ENCODE measurements at places on chromosomes 1 and 21.

DNA sequence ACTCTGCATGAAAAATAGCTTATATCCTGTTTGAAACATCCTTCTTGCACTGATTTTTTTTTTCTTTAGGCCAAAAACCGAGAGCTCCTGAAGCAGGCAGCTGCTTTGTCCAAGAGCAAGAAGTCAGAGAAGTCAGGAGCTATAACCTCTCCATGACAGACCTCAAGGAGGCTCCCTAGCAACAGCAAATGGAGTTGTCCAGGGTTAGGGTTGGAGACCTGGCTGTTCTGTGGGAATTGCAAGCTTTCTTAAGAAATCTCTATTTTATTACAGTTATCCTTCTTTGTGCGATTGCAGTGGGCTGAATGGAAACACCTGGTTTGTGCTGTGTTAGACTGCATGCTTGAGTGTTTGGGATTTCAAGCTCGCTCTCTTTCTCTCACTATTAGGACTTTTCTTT, 12.6 kb upstream of the STX12 start:
- no peak for DNase-seq

GRCh38 chr1:245621589-245621988, 466.8 kb downstream of the KIF26B start:
- no peak for DNase-seq

- DNase-seq: no peak
Measured at GRCh38 chr1:36625935-36626310, 143.2 kb upstream of the CSF3R start.

DNA sequence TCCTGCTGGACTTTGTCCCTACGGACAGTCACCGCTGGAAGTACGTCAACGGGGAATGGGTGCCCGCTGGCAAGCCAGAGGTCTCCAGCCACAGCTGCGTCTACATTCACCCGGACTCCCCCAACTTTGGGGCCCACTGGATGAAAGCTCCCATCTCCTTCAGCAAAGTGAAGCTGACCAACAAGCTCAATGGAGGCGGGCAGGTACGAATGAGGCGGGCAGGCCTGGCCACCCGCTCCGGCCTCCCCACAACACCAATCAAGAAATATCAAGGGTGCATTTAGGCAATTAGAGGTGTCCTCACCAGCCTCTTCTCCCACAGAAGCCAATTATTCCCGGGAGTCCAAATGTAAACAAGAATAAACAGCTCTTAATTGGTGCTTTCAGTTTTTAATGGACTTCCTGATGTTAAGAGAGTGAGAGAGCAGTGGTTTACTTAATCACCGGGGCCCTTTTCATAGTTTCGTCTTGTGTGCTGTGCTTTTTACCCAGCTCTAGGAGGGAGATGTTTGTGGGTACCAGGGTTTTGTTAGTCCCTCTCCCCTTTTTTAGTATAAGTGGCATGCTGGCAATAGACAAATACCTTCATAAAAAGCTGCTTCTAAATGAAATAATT, 10.7 kb downstream of the TBX19 start:
- no peak for DNase-seq

DNA sequence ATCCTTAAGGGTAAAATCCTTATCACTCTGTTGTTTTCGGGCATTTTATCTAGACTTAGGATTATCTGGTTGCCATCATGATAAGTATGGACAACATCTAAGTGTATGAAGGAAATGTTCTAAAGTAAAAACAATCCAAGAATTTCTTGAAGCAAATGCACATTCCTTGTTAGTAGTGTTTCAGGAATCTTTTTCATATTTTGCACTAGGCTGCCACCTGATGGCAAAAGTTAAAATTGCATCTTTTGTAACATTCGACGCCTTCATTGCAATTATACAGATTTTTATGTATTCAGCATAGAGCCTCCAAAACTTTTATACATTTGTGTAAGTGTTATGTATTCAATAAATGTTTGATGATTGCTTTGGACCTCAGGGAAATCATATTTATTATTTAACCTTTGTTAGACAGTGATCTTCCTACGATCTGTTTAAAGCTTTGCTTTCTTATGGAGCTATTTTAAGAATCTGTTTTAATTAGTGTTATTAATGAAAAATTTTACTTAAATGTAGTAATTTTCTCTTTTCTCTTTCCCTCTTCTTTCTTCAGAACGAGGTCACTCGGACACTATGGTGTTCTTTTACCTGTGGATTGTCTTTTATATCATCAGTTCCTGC, 49.4 kb upstream of the KIAA1614 start:
- no peak for DNase-seq

- DNase-seq: peak; percentile 74
Measured at GRCh38 chr1:145977486-145978470, 13.3 kb downstream of the POLR3GL start.

- DNase-seq: no peak
Measured at GRCh38 chr1:192574073-192574472, 1.5 kb upstream of the RGS1 start.

DNA sequence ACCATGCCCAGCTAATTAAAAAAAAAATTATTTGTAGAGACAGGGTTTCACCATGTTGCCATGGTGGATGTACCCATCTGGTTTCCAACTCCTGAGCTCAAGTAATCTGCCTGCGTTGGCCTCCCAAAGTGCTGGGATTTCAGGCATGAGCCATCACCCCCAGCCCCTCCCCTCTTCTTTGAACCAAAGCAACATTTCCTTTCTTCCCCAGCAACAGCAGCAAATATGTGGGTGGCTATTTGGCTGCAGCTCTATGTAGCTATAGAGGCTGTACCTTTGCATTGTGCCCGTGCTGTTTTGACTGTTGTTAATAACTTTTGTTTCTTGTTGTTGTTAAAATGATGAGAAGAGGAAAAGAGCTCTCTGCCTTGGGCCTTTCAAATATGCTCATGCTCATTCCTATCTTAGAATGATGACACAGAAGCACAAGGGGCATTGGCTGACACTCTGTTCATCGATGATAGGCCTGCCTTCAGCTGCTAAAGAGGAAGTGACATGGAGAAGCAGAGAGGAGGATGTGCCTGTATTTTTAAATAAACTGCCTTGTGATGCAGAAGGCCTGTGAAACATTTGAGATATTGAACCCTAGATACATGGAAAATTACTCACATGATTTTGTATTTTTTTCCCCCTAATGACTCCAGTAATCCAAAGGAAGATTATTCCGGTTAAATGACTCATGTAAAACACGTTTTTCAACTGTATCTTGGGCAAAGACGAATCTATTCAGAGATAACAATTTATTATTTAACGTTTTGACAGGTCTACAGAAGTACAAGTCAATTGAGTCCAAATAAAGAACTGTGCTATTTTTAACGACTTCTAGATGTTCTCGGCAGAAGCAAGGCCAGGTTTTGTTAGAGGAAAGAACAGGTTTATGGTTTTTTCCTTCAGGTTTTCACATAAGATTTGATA, 20.5 kb upstream of the XPR1 start:
- no peak for DNase-seq

DNA sequence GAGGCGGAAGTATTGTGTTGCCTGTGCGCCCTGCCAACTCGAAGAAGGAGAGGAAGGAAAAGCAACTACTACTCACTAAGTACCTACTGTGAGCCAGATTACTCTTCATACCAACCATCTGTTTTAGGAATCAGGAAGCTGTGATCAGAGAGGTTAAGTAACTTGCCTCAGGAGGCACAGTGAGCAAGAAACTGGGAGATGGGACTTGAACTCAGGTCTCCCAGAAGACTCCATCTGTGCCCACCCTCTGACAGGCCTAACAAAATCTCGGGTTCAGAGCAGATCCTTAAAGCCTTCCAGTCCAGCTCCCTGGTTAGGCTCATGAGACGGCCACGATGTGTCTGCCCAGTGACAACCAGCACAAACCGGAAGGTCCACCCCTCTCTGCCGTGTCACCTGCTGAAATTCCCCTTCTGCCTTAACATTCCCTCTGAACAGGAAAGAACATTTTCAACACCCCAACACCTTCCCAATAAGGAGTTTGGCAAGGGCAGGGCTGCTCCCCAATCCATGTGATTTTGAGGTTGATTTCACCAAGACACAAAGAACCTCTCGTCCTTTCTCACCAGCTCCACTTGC, 230.1 kb downstream of the TOMM20 start:
- no peak for DNase-seq

- no peak for DNase-seq
Measured at GRCh38 chr1:218718206-218718605, 373.1 kb downstream of the TGFB2 start.

DNA sequence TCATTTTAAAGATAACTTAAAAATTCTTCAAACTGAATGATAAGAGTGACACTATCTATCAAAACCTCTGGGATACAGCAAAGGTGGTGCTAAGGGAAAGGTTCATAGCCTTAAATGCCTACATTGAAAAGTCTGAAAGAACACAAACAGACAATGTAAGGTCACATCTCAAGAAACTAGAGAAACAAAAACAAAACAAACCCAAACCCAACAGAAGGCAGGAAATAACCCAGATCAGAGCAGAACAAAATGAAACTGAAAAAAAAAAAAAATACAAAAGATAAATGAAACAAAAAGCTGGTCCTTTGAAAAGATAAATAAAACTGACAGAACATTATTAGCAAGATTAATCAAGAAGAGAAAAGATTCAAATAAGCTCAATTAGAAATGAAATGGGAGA, 6.8 kb downstream of the ODF2L start:
- no peak for DNase-seq

GRCh38 chr1:68233202-68233601, 879 bp upstream of the WLS start:
- DNase-seq: no peak

DNA sequence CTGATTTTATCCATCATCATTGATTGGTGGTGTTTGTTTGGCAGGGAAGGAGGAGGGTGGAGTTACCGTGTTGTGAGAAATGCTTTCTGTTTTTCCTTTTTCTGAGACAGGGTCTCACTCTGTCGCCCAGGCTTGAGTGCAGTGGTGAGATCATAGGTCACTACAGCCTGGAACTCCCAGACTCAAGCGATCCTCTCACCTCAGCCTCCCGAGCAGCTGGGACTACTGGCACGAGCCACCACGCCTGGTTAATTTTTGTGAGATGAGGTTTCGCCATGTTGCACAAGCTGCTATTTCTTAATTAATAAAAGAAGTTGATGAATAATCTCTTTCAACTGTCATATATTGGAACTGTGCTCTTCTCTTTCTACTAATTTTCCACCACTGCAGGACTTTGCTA, 44.3 kb downstream of the HUNK start:
- DNase-seq: no peak

GRCh38 chr1:109924316-109924715, 13.7 kb downstream of the CSF1 start:
- DNase-seq: no peak

- DNase-seq: no peak
Measured at GRCh38 chr21:27047283-27047657, 80.4 kb upstream of the ADAMTS5 start.

DNA sequence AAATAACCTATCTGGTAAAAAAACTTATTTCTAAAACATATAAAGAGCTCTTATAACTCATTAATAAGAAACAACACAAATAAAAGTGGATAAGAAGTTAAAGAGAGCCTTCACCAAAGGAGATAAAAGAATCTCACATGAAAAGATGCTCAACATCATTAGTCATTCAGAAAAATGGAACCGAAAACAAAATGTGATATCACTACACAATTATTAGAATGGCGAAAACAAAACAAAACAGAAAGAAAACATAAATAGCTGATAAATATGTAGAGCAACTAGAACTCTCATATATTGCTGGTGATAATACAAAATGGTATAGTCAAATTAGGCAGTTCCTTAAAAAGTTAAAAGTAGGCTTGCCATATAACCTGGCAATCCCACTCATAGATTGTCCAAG, 1109.3 kb downstream of the PLA2G4A start:
- no peak for DNase-seq

GRCh38 chr1:182229451-182229850, 162.1 kb downstream of the GLUL start:
- DNase-seq: no peak

- DNase-seq: no peak
Measured at GRCh38 chr1:118190561-118190960, 5.5 kb upstream of the SPAG17 start.

GRCh38 chr1:232905331-232906034, 44.9 kb upstream of the NTPCR start:
- DNase-seq: no peak

GRCh38 chr1:167641786-167642500, 11.9 kb downstream of the RCSD1 start:
- DNase-seq: no peak

- peak; percentile 86 for DNase-seq
Measured at GRCh38 chr1:37808369-37809319, 636 bp upstream of the YRDC start.

DNA sequence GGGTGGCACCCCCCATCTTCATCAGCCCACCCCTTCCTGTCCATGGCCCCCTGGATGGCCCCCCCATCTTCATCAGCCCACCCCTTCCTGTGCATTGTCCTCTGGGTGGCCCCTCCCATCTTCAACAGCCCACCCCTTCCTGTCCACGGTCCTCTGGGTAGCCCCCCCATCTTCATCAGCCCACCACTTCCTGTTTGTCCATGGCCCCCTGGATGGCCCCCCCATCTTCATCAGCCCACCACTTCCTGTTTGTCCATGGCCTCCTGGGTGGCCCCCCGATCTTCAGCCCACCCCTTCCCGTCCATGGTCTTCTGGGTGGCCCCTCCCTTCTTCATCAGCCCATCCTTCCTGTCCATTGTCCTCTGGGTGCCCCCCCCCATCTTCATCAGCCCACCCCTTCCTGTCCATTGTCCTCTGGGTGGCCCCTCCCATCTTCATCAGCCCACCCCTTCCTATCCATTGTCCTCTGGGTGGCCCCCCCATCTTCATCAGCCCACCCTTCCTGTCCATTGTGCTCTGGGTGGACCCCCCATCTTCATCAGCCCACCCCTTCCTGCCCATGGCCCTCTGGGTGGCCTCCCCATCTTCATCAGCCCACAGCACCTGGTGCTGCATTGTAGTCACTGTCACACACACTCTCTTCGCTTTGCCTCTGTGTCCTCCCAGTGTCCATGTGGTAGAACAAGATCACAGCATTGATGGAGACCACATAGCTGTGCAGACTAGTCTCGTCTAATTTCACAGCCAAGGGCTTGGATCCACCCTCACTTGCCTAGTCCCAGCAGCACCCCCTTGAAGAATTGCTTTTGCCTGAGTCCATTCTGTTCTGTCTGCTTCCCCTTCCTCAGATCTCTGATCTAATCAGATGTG, 95.9 kb downstream of the PCBP3 start:
- no peak for DNase-seq

DNA sequence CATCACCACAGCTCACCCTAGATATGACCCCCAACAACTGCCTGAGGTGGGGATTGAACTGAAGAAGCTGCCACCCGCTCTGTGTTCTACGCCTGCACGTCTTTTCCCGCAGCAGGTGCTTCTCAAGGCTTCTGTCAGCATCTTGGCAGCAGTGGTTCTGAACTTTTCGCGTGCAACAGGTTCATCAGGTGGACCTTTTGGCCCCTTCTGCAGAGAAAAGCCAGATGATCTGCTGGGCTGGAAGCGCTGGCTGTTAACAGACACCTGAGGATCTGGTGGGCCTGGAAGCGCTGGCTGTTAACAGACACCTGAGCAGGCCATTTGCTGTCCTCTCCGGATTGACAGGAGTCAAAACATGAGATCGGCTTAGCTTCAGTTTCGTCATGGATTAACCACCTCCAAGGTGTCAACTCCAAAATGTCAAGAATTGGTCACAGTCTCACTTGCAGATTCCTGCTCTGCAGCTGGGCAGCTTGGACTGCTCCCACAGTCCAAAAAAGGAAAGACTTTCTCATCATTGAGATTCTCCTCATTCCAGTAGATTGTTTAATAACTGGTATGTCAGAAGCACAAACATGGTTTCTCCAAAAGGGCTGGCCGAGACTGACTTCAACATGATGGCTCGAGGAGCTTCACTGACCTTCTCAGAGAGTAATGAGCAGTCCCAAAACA, 4.7 kb downstream of the C1orf174 start:
- DNase-seq: no peak

- DNase-seq: no peak
Measured at GRCh38 chr1:76933847-76934815, 66.9 kb downstream of the ST6GALNAC5 start.

Data from pancreas (tissue), 10 donors.